NCI-H2081 treated with DMSO at 0.1 percent for 48 hours (cell line): ENCODE measurements at places on chromosomes 5 and 9.

GRCh38 chr9:32716425-32716824 lies 66.9 kb upstream of the TMEM215 start:
- DNase-seq, result no peak

DNA sequence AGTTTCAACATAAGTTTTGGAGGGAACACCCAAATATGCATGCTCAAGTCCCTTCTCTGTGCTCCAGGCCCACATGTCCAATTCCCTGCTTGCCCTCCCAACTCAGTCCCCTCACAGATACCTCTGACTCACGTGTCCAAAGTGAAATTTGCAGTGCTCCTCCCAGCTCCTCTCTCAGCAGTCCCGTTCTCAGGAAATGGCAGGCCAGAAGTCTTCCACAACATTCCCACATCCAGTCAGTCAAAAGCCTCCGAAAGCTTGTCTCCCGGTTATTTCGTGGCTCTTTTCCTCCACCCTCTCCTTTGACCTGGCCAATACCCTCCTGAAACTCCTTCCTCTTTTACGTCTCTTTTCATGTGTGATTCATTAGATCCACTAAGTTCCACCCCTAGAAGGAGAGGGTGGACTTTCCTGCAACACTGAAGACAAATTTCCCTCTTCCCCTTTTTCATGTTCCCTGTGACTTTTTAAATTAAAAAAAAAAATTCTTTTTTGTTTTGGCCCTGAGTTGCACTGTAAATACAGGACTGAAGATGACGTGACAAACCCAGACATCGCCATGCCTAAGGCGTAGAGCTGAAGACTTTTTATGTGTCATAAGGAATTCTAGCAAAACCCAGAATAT lies 12.8 kb upstream of the MGAT1 start:
- no peak for DNase-seq

- DNase-seq, result no peak
Observed at GRCh38 chr9:114250235-114250568, 72.7 kb upstream of the ORM1 start.

- DNase-seq, result no peak
Observed at GRCh38 chr9:88775037-88775471, 216.2 kb upstream of the S1PR3 start.

DNA sequence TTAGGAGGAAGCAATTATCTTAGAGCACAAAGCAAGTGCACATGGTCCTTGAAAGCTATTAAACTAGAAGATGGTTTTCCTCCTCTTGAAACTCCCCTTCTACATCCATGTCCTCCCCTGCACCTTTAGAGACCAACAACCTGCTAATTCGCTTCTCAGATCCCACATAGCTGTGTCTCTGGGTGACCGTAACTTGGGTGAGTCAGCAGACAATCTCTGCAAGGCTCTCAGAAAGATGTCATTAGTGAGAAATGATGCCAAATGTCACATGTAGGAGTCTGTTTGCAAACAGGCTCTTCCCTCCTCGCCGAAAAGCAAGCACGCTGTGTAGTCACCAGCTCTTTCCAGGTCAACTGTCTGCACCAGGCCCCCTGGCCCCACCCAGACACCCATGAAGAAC lies 291.8 kb downstream of the SLIT3 start:
- DNase-seq, result no peak
